AG10803 (cell line): ENCODE measurements at places on chromosomes 11 and 22.

DNA sequence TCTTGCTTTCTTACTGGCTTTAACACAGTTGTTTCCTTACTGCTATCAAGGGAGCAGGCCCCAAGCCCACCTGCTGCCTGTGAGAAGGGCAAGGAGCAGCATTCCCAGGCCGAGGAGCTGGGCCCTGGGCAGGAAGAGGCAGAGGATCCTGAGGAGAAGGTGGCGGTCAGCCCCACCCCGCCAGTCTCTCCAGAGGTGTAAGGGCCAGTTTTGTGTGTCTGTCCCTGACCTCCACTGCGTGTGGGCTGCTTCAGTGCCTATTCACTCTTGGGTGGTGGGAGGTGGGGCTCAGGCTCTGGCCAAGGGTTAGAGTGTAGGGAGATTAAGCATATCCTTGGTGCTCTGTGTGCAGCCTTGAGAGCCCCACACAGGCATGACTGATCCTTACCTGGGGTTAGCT is 55.1 kb downstream of the CEP164 start:
- DNase-seq, result no peak

DNA sequence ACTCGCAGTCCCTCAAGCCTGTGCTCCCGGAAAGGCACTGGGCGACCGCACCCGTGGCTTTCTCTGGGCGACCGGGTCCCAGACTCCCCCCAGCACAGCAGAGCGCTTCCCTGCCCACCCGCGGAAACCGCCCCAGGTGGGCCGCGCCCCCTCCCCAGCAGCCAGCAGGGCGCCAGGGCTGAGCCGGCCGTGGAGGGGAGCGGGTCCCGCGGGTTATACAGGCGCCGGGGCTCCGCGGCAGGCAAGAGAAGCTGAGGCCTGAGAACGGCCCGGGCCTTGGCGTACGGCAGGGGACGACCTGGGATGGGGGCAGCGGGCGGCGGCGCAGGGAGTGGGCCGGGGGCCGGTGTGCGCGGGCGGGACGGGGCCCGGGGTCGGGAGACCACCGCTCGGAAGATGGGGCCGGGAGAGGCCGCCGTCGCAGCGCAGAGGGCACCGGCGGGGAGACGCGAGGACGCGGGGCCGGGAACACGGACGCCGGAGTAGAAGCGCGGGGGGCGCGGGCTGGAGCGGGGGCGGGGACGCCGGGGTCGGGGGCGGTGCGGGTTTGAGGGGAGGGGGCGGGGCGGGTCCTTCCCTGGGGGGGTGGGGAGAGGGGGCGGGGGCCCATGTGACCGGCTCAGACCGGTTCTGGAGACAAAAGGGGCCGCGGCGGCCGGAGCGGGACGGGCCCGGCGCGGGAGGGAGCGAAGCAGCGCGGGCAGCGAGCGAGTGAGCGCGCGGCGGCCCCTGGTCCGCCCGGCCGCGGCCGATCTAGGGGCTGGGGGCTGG is at the start of gene MDK:
Gene MDK (plus strand): TSS at position 622 of the 771 bp plus-strand sequence. CDS start 389 bp downstream, outside the sequence.
- DNase-seq, result no peak

- DNase-seq, result peak; percentile 19
Observed at GRCh38 chr11:129373489-129373953, 2.1 kb upstream of the BARX2 start.

DNA sequence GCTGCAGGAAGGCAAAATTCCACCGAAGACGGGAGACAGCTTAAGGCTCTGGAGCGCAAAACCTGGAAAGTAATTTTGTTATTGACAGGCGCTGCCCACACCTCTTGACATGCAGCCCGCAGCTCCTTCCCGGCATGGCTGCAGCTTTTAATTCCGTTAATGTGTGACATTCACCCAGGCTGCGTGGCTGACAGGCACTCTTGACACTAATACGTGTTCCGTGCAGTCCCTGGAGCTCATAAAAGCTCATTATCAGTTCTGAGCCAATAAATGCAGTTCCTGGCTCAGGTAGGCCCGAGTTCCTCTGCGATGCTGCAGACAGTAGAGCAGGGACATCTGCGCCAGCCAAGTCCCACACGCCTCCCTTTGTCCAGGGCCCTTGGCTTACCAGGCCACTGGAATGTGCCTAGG is 34.8 kb downstream of the TSPAN18 start:
- DNase-seq, result no peak

GRCh38 chr11:128733440-128734102 is 39.7 kb downstream of the FLI1 start:
- DNase-seq, result no peak

DNA sequence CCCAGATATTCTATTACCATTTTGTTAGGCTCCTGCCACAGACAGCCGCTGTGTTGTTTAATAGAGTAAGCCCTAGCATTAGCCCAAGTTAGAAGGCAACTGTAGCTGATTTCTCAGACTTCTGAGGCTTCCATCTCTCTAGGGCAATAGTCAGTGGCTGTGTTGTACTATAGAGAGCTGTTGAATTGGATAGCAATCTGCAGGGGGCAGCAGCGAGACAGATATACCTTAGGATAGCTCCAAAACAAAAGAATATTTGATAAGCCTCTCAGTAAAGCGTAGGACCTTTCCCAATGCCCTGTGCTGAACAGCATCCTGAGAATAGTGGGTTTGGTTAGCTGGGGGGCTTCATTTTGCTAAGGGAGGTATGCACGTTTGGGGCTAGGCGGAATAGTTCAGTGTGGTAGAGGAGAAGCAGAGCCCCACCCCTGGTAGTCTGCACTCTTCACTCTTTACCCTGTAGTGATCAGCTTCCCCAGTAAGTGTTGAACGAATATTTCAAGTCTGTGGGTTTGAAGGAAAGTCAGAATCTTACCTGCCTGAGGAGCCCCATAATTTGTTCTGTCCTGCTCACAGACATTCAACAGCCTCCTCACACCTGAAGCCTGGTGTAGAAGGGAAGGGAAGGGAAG is 515.1 kb downstream of the INSC start:
- no peak for DNase-seq

- DNase-seq, result peak; percentile 74
Observed at GRCh38 chr11:72831521-72832300, 17.5 kb downstream of the ATG16L2 start.
